ENCODE measurements at places on chromosomes 13 and 19. TPM values are rescaled to one million over a fixed set of nuclear protein-coding genes. Genes with fewer than 3 reads are reported as not detected.

PTH2 gene
- total RNA-seq: not detected

TMPRSS9 gene
- 0.17 TPM for total RNA-seq

NKG7 gene
- total RNA-seq: not detected

ZNF440 gene
- total RNA-seq: 11.6 TPM

KL gene
- total RNA-seq: not detected

KANK3 gene
- total RNA-seq: 0.87 TPM

DCT gene
- not detected for total RNA-seq

ZNF813 gene
- 4.4 TPM for total RNA-seq

TMEM150B gene
- total RNA-seq: not detected

HSD17B14 gene
- total RNA-seq: 15.4 TPM

PLK5 gene
- total RNA-seq: not detected

LGALS14 gene
- not detected for total RNA-seq

CYP2A6 gene
- total RNA-seq: not detected

IZUMO1 gene
- not detected for total RNA-seq

CDX2 gene
- total RNA-seq: 0.62 TPM

PCDH17 gene
- 0.11 TPM for total RNA-seq

C19orf85 gene
- not detected for total RNA-seq

TYROBP gene
- total RNA-seq: not detected

ADM5 gene
- total RNA-seq: 6.3 TPM

CEACAM3 gene
- total RNA-seq: not detected

B3GNT8 gene
- 2.3 TPM for total RNA-seq

LILRB5 gene
- not detected for total RNA-seq

C19orf47 gene
- 18.2 TPM for total RNA-seq

FAAP24 gene
- total RNA-seq: 4.3 TPM

C1QTNF9 gene
- total RNA-seq: 0.11 TPM

ENOX1 gene
- total RNA-seq: 0.95 TPM

ZNF154 gene
- total RNA-seq: 0.46 TPM

C13orf42 gene
- total RNA-seq: not detected

GSX1 gene
- not detected for total RNA-seq

SIGLEC5 gene
- total RNA-seq: not detected

CEACAM20 gene
- not detected for total RNA-seq

SPACA4 gene
- not detected for total RNA-seq

TMEM221 gene
- 1.7 TPM for total RNA-seq

ZNF677 gene
- 14.1 TPM for total RNA-seq

KCNN1 gene
- total RNA-seq: not detected

CEACAM7 gene
- not detected for total RNA-seq

GPR12 gene
- total RNA-seq: not detected
